ENCODE measurements at places on chromosomes 7 and 10.

DNA sequence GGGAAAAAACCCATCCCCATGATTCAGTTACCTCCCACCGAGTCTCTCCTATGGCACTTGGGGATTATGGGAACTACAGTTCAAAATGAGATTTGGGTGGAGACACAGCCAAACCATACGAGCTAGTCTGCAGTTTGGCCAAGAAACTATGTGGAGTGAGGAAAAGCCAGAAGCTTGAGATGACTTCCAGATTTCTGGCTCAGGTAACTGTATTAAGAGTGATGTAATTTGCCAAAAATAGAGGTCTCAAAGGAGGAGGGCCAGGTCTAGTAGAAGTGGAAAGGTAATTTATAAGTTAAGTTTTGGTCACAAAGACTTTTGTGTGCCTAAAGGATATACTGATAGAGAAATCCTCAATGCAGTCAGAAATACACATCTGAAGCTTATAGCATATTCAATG is 279.7 kb upstream of the MGMT start:
- no peak for DNase-seq

DNA sequence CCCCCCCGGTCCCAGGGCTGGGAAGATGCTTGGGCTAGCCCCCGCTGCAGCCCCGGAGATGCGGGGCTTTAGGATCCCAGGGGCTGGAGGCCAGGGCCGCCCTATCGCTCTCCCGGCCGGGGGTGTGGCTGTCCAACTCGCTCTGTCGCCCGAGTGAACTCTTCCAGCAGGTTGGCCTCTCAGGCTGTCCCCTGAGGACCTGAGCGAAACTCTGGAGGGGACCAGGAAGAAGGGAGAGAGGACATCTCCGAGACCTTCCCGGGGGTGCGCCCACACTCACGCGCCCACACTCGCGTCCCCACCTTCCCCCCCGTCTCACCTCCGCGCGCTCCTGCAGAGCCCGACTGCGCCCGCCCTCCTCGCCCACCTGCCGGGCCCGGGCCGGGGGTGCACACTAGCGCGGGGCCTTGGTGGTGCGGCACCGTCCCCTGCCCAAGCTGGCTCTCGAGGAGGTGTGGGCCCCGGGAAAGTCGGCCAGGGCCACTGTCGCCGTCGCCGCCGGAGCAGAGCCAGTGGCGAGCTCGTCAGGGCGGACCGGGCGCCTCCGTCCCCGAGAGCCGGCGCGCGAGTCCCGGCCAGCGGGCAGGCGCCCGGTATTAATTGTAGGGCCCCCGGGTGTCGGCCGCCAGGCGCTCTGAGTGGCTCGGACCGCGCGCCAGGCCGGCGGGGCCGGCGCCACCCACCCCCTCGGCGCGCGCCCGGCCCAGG is 101.7 kb upstream of the SVIL start:
- peak; percentile 58 for DNase-seq

GRCh38 chr7:124818807-124819206 is 53.2 kb upstream of the GPR37 start:
- no peak for DNase-seq

DNA sequence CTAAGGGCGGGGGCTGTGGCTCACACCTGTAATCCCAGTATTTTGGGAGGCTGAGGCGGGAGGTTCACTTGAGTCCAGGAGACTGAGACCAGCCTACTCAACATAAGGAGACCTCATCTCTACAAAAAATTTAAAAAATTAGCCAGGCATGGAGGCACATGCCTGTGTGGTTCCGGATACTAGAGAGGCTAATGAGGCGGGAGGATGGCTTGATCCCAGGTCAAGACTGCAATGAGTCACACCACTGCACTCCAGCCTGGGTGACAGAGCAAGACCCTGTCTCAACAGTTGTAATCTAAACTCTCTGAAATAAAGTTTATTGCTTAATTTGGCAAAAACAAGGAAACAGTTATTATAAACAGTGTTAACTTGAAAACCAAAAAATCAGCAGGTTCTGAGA is 123.3 kb downstream of the USP6NL start:
- peak; percentile 10 for DNase-seq

GRCh38 chr7:151411551-151411950 is 1.7 kb upstream of the WDR86 start:
- no peak for DNase-seq

- peak; percentile 89 for DNase-seq
These were observed 228.5 kb downstream of the CDK14 start for GRCh38 chr7:90824386-90825307.

- DNase-seq: peak; percentile 78
These were observed at the start of gene SGCE for GRCh38 chr7:94655848-94656657. TSS of gene SGCE (minus strand) at chr7:94656133. CDS start at chr7:94656098, 35 bp downstream.

- no peak for DNase-seq
These were observed 551.0 kb upstream of the FOXK1 start for GRCh38 chr7:4131063-4131462.

DNA sequence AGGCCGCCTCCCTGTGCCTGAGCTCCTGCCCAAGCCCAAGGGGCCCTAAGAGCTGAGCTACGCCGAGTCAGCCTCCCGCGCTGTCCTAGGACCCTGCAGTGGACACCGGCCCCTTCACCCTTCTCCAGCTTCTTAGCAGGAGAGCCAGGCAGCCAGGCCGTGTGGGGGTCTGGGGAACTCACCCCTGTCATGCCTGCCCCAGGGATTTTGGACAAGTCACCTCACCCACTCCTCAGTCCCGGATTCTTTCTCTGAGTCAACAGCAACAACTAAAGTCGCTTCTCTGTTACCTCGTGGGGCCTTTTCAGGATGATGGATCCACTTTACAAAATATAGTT is 79.3 kb downstream of the MKI67 start:
- DNase-seq: no peak

- DNase-seq: no peak
These were observed 40.5 kb downstream of the RCC1L start for GRCh38 chr7:75033064-75033463.

- peak; percentile 61 for DNase-seq
These were observed 37.9 kb downstream of the GLI3 start for GRCh38 chr7:42198974-42199668.

Measured in astrocyte of the spinal cord (primary cell).